ENCODE measurements at places on chromosomes 1 and 21.

GRCh38 chr21:42356046-42356445, 5.3 kb upstream of the TFF2 start:
- no peak for DNase-seq

DNA sequence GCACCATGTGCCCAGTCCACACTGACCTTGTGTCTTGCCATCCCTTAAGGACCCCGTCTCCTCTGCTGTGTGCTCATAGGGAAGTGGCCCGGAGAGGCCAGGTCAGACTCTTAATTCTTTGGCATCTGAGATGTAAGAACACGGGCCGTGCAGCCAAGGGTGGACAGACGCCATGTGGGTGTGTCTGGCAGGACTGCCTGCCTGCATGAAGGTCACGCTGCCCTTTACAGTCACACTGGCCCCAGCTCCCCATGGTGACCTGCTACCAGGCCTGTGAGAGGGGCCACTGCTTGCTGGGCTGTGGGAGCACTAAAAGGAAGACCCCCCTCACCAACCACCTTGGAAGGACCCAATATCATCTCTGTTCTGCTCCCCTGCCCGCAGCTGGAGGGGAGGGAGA, 17.7 kb downstream of the DHRS3 start:
- no peak for DNase-seq

DNA sequence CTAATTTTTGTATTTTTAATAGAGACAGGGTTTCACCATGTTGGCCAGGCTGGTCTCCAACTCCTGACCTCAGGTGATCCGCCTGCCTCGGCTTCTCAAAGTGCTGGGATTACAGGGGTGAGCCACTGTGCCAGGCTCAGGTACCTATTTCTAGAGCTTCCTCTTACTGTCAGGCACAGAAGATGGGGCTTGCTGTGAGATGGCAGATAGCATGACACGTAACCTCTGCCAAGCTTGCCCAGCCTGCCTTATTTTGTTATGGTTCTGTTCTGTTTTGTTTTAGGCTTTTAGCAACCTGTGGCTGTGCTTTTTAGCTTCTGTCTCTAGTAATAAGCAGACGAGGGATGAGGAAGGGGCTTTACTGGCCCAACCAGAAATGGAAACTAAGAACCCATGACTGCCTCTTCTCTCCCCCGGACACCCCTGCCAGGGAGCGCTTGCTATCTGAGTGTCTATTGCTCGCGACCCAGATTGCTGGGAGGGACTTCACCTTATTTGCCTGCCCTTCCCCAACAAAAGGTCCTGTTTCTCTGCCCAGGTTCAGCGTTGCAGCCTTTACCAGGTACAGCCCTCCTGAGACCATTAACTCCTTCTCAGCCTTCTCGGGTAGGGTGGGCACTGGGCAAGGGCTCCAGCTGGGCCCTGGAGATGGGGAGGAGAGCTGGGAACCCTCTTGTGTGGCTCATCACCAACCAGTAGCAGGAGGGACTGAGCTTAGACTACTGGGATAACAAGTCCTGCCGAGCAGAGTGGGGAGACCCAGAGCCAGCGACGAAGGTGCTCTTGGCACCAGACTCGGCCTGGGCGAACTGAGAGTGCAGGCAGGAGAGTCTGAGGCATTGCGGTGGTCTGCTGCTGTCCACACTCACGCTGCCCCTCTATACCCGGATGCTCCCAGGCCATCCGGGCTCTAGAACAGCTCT, 13.5 kb upstream of the LGR6 start:
- no peak for DNase-seq

GRCh38 chr1:198970916-198971315, 332.1 kb downstream of the PTPRC start:
- peak; percentile 62 for DNase-seq
